ENCODE measurements at places on chromosomes 5 and 9.

- DNase-seq, result peak; percentile 8
These were observed 59.6 kb upstream of the SLC27A6 start for GRCh38 chr5:128905568-128906110.

- DNase-seq, result no peak
These were observed 63.7 kb downstream of the TJP2 start for GRCh38 chr9:69237702-69238295.

- peak; percentile 99 for DNase-seq
These were observed at the start of gene TLE1 for GRCh38 chr9:81689343-81690175. Gene TLE1, minus strand, starts transcription at chr9:81689547. Its CDS starts 1,307 bp downstream, at chr9:81688240.

DNA sequence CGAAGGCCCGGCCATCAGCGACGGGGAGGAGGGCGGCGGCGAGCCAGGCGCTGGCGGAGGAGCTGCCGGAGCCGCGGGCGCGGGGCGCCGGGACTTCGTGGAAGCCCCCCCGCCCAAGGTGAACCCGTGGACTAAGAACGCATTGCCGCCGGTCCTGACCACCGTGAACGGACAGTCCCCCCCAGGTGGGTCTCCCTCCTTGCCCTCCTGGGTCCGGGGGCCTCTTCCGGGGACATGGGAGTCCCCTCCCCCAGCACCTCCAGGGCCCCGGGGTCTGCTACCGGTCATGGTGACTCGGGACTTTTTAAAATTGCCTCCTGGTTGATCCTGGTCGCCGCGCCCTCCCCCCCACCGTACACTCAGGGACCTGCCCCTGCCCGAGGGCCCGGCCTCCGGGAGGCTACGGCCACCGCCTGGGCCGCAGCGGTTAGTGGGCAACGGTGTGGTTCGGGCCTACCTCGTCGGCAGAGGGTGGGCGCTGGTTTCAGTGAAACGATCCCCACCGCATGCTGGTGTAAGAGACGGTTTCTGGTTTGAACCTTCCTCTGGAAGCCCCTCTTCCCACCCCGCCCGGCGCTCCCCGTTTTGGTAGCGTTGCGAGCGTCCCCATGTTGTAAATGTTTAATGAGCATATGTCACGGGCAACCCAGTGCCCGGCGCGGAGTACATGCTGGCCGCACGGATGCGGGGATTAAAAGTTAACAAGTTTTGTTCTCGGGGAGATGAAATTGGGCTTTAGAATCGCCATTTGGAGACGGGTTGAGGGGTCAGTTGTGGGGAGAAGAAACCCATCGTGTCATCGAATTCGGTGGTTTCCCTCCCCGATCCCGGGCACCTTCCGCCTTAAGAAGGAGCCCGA lies 1.1 kb downstream of the LARP1 start:
- peak; percentile 51 for DNase-seq

- DNase-seq, result no peak
These were observed 20.6 kb downstream of the SNX18 start for GRCh38 chr5:54538156-54538555.

DNA sequence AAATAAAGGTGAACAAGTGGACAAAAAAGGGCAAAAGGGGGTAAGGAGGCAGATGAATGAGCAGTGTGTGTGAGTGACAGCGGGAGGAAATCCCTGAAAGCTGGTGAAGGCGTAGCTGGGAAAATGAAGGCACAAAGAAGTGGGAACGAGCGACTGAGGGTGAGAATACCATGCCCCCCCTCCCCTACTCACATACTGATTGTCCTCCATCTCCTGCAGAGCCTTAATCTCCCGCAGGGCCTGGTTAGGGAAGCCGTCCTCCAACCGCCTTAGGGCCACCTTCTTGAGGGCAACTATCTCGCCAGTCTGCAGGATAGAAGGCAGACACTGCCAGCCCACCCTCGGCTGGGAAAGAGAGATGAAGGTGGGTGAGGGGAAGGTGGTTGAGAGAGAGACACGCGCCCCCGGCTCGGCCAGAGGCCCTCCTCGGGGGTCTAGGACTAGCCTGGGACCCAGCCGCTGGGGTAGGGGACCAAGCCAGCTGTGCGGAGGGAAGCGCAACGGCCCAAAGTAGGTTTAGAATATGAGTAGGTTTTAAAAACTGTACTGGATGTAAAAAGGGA lies 522 bp downstream of the CDK20 start:
- DNase-seq, result no peak

DNA sequence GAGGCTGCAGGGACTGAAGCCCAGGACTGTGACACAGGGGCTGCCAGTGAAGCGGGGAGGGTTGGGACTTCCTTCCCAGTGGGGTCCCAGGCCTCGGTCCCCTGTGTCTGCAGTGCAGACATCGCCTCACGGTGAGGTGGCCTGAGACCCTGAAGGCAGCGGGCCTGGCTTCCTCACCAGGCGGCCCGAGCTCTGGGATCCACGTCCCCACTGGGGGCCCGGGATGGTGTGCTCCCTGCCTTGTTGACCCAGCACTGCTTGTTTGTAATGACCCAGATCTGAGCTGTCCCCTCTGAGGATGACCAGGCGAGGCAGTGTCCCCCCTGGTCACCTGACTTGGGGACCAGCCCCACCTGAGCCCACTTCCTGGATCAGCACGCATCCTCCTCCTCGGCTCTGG lies 53.1 kb downstream of the COL5A1 start:
- no peak for DNase-seq

DNA sequence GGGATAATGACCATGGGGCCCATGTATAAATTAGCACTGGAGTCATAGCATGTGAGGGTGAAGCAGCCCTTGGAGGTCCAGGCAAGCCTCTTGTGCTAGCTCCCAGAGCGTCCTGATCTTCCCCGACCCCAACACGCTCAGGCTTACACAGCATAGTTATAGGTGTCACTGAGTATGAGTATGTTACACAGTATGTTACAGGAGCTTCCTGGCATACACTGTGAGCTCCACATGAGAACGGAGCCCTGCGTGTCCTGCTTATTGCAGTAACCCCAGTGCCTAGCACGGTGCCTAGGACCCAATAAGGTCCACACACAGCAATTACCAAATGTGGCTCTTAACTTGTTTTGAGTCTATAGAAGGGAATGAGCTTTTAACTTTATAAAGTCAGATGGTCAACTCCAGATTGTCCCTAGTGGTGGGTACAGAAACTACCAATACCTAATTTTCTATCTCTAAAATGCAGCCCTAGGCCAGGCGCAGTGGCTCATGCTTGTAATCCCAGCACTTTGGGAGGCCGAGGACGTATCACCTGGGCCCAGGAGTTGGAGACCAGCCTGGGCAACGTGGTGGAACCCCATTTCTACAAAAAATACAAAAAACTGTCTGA lies 64.1 kb downstream of the PLAC8L1 start:
- DNase-seq, result no peak

- DNase-seq, result no peak
These were observed 537.1 kb upstream of the ST8SIA4 start for GRCh38 chr5:101440173-101440572.

DNA sequence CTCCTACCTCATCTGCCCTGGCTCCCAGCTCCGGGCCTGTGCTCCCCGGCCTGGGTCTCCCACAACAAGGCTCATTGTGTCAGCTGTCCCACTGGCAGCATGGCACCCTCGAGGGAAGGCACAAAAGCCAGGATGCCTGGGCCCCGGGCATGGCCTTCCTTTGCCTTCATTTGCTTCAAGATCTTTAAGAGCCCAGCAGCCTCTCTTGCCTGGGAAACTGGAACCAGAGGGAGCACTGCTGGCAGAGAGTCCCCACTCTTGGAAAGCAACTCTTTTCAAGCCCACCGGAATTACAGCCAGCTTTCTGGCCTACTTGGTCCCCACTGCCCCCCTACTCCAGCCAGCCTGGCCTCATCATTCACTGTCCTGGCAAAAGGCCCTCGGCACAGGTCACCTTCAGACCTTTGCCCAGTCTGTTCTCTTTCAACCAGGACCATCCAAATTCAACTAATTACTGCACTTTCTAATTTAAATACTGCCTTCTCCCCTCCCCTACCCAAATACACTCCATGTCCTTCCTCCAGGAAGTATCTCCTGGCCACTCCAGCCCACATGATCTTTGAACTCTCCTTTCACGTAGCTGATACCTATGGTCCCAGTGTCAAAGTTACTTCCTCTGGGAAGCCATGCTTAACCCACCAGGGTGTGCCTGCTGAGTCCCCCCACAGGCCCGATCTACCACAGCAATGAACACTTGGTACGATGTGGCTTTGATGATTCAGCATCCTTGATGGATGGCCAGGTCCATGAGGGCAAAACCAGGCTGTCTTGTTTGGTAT lies 8.9 kb downstream of the ZER1 start:
- peak; percentile 6 for DNase-seq

DNA sequence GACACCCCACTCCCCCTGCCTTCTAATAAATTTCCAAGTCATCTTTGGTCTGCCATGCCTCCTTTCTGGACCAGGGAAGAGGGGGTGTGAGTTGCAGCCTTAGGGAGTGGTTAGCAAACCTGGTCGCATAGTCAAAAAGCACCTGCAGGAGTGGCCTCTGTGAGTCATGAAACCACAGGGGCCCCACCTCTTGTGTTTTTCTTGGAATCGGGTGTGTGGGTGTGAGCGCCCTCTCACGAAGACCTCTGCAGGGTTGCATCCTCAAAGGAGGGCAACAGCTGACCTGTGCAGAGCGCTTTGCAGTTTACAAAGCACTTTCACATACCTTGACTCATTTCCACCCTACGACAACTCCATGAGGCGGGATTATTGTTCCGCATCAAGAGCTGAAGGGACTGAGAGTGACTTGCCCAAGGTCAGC lies 36.8 kb upstream of the TEX48 start:
- no peak for DNase-seq

DNA sequence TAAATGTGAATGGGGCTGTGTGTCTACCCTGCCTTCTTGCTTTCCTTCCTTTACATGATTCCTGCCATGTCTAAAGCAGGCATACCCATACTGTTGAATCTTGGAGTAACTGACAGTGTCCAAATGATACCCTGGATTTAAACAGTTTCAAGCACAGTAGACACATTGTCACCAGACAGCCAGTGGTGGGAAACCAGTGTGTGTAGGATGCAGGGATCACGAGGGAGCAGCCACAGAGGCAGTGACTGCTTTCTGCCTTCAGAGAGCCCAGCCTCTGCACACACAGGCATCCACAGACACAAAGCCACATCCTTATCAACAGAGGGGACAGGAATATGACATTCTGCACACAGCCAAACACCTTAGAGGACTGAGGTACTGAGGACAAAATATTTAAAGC lies 184.2 kb upstream of the TBCA start:
- DNase-seq, result no peak

DNA sequence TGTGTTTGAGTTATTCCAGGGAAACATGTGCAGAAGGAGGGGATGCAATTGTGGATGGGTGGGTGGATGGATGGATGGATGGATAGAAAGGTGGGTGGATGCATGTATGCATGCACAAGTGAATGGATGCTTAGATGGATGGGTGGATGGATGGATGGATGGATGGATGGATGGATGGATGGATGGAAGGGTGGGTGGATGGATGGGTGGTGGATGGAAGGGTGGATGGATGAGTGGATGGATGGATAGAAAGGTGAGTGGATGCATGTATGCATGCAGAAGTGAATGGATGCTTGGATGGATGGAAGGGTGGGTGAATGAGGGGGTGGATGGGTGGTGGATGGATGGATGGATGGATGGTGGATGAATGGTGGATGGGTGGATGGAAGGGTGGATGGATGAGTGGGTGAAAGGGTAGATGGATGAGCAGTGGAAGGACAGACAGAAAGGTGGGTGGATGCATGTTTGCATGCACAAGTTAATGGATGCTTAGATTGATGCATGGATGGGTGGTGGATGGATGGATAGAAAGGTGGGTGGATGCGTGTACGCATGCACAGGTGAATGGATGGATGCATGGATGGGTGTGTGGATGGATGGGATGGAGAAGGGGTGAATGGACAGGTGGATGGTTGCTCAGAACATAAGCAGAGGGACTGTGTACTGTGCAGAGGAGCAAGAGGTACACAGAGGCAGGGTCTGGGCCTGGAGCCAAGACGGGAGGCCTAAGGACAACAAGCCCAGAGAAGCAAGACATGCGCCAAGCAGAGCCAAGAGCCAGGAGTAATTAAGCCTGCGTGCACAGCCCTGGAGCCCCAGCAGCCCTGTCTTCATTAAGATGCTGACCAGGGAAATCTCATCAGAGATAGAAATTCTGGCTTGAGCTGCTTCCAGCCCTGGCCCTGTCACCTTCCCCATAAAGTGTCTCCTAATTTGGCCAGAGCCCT lies 84.6 kb upstream of the PPP1R26 start:
- no peak for DNase-seq

GRCh38 chr5:75637949-75638348 lies 26.7 kb downstream of the ANKDD1B start:
- DNase-seq, result no peak

DNA sequence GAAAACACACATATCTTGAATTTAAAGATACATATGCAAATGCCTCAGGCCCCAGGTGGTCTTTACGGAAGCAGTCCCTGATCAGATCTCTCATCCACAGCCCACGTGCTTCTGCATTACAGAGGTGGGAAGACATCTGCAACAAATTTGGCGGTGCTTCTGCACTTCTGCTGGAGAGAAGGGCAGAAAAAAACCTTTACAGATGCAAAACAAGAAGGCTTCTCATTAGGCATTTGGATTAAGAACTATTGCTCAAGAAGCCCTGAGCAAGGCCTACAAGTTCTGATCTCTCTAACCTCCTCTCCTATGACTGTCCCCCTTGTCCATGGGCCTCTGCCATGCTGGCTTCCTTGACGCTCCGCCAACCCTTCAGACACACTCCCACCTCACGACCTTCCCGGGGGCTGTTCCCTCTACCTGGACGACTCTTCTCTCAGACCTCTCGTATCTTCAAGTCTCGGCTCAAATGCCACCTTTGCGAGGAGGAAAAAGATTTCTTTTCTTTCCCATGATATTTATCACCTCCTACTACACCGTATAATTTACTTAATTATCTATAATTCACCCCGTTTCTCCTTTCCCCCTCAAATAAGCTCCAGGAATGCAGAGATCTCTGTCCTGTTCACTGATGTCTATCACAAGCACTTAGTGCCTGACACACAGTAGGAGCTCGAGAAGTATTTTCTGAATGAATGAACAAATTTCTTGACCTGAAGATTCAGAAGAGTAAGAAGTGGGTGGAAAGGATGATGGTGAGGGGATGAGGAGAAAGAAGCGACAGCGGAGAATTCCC lies 1.1 kb downstream of the MTMR12 start:
- DNase-seq, result no peak

- no peak for DNase-seq
These were observed 348.1 kb upstream of the SGCD start for GRCh38 chr5:155978850-155979249.

- DNase-seq, result no peak
These were observed 360.2 kb upstream of the GRIA1 start for GRCh38 chr5:153130296-153130695.

DNA sequence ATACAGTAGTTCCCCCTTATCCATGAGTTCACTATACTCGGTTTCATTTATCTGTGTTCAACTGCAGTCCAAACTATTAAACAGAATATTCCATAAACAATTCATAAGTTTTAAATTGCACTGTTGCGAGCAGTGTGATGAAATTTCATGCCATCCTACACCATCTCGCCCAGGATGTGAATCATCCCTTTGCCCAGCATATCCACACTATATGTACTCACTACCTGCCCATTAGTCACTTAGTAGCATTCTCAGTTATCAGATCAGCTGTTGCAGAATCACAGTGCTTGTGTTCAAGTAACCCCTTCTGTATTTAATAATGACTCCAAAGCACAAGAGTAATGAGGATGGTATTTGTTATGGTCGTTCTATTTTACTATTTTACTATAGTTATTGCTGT lies 51.5 kb downstream of the SHOC1 start:
- DNase-seq, result no peak
